ENCODE measurements at places on chromosomes 16 and 17.

- no peak for DNase-seq
Measured at GRCh38 chr17:48153691-48154358, 46.3 kb downstream of the SNX11 start.

DNA sequence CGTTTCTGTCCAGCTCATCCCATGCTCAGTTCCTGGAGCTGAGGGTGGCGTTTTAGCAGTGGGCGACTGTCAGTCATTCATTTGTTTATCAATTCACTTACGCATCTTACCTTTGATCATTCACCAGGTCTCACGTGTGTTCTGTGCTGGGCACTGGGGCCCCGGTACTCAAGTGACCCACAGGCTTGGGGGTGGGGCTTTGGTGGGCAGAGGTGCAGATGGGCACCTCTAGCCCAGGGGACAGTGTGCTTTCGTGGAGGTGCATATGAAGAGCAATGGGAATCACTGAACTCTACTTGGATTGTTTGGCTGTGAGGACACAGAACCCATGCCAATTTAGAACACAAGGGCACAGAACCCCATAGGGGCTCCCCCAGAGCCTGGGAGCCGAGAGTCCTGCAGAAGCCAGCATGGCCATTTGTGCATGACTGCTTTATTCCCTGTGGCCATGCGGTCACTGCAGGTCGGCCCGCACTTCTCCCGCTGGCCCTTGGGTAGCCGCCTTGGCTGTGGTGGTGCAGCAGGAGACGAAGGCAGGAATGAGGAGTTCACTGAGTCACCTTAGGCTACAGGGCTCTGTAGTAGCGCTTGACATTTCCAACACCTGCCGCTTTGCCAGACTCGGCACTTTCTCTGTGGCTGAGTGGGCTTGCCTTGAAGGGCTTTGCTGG, 144.6 kb downstream of the SNX29 start:
- DNase-seq: no peak

GRCh38 chr16:85845266-85845665, 45.8 kb downstream of the COX4I1 start:
- DNase-seq: no peak

GRCh38 chr16:16095646-16096045, 127.6 kb downstream of the ABCC6 start:
- DNase-seq: no peak

DNA sequence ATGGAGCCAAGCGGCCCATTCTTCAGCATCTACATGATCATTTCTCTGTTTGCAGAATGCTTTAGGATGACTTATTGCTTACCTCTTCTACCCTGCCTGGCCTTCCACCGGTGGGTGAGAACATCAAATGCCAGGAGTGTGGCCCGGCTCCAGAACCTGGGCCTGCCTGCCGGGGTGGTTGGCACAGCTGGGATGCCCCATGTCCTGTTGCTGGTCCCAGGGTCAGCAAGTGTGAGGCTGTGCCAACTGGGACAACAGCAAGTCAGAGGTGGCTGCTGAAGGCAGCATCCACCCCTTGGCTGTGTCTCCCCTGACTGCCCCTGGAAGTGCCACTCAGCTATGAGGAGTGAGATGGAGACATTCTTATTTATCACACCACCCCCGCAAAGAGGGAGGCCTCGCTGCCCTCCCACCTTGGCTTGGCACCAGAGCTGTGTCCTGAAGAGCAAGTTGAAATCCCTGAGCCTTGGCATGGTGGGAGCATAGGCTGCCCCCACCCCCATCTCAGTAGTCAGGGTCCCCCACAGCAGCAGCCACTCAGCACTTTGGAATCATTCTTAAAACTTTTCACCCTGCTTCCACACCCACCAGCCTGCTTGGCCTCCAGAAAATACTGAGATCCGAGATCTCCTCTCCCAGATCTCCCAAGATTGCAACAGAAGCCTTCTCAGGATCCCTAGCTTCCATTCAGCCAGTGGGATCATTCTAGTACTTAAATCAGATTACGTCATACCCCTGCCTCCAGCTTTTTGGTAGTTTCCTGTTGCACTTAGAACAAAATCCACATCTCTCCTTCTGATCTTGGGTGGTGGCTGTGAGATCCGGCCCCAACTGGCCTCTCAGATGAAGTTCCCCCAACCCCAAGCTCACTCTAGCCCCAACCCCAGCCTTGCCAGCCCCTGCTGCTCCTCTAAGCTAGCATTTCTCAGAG, 127.5 kb downstream of the SOCS1 start:
- DNase-seq: no peak

- DNase-seq: no peak
Measured at GRCh38 chr17:61458000-61458399, 5.8 kb downstream of the TBX4 start.

GRCh38 chr17:3025421-3026124, 37.8 kb downstream of the OR1D5 start:
- DNase-seq: no peak

- no peak for DNase-seq
Measured at GRCh38 chr17:2157081-2157480, 102.2 kb downstream of the HIC1 start.

GRCh38 chr17:65914784-65915342, 277.1 kb downstream of the CEP112 start:
- DNase-seq: no peak

GRCh38 chr16:73068541-73069401, 20.8 kb upstream of the ZFHX3 start:
- DNase-seq: peak; percentile 79

GRCh38 chr17:29847118-29847517, 82.9 kb downstream of the SSH2 start:
- no peak for DNase-seq
